Stimulated activated CD4-positive, alpha-beta T cell treated with anti-CD3 and anti-CD28 coated beads, TNF-alpha, amount 100 ng/mL, for 24 hours (primary cell): ENCODE measurements at places on chromosomes 2 and 18.

GRCh38 chr18:48217258-48218250 lies 191.6 kb downstream of the ZBTB7C start:
- no peak for DNase-seq

- no peak for DNase-seq
Measured at GRCh38 chr2:146135245-146135644, 1615.3 kb upstream of the ZEB2 start.

DNA sequence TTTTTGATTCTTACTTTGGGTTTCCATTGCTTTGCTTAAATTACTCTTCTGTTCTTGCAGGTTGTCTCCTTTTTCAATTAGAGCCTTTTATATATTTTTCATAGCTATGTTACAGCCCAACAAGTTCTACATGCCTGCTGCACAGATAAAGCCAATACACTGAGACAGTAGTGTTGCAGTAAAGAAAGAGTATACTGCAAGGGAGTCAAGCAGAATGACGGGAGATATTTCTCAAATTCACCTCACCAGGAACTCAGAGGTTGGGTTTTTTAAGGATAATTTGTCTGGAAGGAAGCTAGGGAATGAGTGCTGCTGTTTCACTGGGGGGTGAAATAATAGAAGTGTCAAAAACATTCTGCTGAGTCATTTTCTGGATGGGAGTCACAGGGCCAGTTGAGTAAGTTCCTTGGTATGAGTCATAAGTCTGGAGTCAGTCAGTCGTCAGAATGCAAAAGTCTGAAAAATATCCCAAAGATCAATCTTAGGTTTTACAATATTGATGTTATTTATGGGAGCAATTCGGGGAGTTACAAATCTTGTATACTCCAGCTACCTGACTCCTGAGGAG lies 193.0 kb upstream of the RGPD4 start:
- no peak for DNase-seq

DNA sequence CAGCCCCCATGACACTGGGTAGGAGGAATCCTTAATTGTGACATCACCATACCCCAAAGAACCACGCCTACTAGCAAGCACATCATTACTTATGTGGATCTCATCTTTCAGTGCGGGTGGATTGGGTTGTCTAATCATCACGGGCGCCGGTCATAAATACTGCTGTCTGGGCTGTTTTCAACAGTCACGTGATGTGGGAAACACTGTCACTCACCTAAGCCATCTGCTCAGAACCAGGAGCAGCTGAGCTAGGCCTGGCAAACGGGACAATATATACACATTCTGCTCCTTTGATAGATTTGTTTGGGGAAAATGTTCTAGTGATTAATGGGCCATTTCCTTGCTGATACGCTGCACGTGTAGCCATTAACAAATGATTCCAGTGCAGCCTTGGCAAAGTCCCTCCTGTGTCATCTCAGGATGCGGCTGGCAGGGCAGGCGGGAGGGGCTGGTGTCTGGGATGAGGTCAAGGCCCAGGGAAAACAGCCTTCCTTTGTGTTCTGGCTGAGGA lies 145.9 kb upstream of the COPS8 start:
- DNase-seq = no peak

GRCh38 chr2:63902149-63902548 lies 60.5 kb downstream of the UGP2 start:
- no peak for DNase-seq

GRCh38 chr2:128615571-128615970 lies 296.9 kb upstream of the HS6ST1 start:
- DNase-seq = no peak

- DNase-seq = no peak
Measured at GRCh38 chr2:54545702-54546450, 89.7 kb downstream of the SPTBN1 start.

GRCh38 chr2:39124746-39125057 lies 3.9 kb upstream of the SOS1 start:
- peak; percentile 12 for DNase-seq

GRCh38 chr18:56921896-56922480 lies 224.9 kb upstream of the BOD1L2 start:
- no peak for DNase-seq

- no peak for DNase-seq
Measured at GRCh38 chr2:136538489-136538888, 226.9 kb upstream of the THSD7B start.

DNA sequence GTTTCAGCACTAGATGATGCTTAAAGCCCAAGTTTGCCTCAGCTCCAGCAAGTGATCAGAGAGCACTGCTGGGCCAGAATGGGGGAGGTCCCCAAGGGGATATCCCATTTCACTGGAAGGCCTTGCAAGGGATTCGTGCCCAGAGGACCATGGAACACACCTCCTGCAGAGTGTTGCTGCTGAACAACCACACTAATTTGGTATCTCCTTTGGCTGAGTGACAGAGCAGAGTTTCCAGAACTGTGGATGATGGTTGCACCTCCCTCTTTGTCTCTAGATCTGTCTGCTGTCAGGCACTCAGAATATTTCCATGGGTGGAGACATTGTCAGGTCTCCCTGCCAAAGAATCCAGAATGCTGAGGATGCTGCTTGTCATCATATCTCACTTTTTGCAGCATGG lies 484.8 kb upstream of the NETO1 start:
- no peak for DNase-seq

DNA sequence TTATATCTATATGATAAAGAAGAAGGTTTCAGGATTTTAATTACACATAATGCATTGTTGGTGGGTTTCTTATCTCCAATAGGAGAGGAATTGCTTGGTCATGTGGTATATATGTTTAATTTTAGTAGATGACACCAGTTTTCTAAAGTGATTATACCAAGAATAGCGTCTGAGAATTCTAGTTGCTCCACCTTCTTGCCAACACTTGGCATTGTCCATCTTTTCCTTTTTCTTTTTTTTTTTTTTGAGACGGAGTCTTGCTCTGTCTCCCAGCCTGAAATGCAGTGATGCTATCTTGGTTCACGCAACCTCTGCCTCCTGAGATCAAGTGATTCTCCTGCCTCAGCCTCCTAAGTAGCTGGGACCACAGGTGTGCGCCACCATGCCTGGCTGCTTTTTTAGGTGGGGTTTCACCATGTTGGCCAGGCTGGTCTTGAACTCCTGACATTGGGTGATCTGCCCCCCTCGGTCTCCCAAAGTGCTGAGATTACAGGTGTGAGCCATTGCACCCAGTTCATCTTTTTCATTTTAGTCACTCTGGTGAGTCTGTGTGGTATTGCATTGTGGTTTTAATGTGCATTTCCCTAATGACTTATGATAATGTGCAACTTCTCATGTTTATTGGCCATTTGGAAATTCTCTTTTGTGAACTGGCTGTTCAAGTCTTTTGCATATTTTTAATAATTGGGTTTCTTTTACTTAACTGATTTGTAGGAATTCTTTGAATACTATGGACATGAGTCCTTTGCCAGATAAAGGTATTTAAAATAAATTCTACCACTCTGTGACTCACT lies 37.3 kb upstream of the ZNF512 start:
- DNase-seq = no peak
